ENCODE measurements at places on chromosomes 1 and 21. TPM values are rescaled to one million over a fixed set of nuclear protein-coding genes. Genes with fewer than 3 reads are reported as not detected.

DNA sequence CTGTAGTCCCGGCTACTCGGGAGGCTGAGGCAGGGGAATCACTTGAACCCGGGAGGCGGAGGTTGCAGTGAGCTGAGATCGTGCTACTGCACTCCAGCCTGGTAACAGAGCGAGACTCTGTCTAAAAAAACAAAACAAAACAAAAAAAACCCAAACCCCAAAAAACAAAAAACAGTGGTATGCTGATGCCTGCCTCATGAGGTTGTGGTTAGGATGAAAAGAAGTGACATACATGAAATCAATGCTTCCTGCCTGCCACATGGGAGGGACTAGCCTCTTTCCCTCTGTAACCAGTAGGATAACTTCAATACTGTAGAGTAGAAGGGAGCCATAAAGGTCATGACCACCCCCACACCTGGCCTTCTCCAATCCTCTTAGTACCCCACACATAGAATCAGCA is 55.2 kb downstream of the TENT5C start:
- no peak for DNase-seq

Gene PLA2G4A
- 0.39 TPM for total RNA-seq

Gene C1QTNF12
- total RNA-seq, result 4.4 TPM

- no peak for DNase-seq
Measured at GRCh38 chr1:3321559-3322449, 132.7 kb upstream of the ARHGEF16 start.

- no peak for DNase-seq
Measured at GRCh38 chr1:7000720-7001119, 215.5 kb downstream of the CAMTA1 start.

Gene NFASC
- 5.0 TPM for total RNA-seq

Gene TPRG1L
- total RNA-seq, result 24.7 TPM

DNA sequence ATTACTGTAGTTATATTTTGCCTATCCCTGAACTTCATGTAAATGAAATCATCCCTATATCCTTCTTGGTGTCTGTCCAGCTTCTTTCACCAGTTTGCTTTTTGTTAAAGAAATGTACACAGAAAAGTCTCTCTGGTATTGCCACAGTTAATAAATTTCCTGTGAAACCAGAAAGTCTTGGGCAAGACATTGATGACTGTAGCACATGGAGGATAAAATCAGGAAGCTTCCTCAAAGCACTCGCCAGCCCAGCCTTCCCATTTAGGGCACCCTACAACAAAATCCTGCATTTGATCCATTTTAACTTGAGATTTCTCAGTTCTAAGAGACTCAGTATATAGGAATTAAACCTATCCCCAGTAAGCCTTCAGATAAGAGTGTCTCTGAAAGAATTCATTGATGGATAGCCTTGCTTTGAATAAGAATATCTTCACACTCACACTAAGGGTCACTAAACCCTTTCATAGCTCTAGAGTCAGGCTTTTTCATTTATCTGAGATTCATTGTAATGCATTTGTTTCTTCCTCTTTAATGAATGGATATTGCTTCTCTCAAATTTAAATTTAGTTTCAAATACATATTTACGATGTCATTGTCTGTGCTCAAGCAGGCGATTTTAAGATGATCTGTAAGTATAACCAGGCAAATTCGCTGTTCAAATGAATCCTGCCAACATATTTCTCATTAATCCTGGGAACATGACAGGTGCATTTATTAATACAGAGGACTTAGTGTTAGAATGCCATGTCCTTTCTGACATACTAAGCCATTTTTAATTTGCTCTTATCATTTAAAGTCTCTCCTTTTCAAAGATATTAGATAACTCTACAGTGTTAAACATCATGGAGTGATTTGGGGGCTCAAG is 153.1 kb downstream of the GRIK1 start:
- no peak for DNase-seq

Gene OR2T2
- total RNA-seq, result not detected

DNA sequence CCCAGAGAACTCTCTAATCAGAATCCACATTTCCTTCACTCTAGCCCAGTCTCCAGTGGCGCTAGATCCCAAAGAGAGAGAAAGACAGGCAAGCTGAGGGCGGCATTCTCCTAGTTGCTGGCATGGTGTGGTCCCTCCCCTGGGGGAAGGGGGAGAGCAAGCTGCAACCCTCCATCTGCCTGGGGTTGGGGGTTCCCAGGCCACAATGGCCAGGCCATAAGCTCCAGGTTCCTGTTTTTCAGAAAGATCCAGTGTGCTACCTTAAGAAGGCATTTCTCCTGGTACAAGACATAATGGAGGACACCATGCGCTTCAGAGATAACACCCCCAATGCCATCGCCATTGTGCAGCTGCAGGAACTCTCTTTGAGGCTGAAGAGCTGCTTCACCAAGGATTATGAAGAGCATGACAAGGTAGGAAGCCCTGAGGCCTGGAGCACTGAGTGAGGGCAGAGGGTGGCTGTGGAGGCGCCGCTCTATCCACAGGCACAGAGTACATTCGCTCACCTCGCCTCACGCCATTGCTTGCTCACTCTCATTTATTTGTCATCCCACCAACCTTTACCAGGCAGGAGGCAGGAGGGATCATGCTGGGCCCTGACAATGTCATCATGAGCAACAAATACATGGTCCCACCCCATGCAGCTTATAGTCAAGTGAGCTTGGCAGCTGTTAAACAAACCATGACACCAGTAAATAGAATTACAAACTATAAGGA is 6.6 kb downstream of the CSF1 start:
- no peak for DNase-seq

- DNase-seq, result peak; percentile 23
Measured at GRCh38 chr1:212976586-212976985, 26.2 kb downstream of the VASH2 start.

Gene CD53
- 0.15 TPM for total RNA-seq

DNA sequence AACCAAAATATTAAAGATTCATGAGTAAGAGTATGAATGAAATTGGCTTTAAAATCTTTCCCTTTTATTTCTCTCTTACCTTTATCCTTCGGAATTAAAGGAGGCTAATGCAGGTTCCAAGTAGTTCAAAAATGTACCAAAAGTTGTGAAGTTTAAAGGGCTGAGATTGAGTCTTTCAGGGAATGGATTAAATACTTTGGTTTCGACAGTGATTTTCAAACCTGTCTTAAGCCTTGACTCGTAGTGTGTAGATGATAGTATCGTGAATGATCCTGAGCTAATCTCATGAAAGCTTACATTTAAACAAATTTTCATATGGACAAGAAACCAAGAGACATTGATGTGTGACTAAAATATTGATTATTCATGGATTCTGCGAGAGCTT is 66.9 kb downstream of the DYRK1A start:
- no peak for DNase-seq

DNA sequence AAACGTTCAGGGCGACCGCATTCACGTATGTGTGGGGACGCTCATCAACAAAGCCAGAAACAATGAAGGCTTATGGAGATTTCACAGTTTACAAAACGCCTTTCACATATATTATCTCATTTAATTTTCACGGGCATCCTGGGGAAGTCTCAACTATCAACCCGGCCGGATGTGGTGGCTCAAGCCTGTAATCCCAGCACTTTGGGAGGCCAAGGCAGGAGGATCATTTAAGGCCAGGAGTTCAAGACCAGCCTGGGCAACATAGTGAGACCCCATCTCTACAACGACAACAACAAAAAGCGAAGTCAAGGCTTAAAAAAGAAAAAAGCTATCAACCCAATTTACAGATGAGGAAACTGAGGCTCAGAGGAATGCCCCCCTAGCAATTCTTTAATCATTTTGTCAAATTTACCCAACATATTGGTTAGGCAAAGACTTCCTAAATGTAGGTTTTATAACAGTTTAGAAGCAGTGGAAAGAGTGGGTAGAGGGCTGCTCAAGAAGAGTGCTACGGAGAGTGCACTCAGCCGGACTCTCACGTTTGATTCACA is 28.3 kb downstream of the SLC66A1 start:
- no peak for DNase-seq

DNA sequence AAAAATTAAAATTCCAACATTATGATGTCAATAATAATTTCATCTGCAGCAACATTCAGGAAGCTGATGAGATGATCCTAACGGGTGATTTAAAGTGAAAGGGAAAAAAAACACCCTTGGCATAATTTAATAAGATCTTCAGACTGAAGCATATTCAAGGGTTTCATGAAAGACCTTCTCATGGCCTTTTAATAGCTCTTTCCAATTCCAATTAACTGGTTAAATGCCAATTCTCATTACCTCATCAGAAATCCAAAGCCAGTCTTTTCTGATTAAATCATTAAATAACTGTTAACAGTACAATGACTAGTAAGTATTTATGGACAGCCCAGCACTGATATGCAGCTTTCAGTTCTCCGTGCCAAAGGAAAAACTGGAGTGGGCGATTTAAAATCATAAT is 407.5 kb downstream of the SMYD3 start:
- no peak for DNase-seq

Gene GPR52
- total RNA-seq, result 0.33 TPM

GRCh38 chr1:183029591-183030000 is 6.4 kb downstream of the LAMC1 start:
- no peak for DNase-seq

DNA sequence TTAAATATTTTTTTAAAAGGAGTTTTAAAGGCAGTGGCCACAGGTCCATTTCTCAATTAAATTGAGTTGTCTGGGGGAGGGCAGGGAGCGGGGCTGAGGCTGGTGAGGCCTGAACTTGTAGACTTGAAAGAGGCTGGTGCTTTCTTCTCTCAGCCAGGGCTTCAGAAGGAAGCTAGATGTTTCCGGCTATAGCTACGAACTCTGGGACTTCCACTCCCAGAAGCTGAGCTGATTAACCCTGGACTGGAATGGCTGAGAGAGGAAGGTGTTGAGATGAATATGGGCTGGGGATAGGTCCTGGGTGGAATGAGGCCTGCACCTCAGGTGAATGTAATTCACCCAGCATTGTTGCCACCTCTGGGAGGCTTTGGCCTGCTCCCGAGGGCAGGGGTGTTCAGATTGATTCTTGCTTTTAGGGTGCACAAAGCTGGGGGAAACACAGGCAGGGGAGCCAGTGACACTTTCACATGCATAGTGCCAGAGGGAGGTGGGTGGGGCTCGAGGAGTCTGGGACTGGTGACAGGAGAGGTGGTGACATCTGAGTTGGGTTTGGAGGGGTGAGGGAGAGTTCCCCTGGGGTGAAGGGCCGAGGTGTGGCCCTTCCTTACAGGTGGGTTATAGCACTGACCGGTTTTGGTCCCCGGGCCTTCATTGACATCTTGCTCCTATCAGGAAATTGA is 18.2 kb downstream of the LDLRAP1 start:
- DNase-seq, result no peak

Gene SLC6A17
- total RNA-seq, result 0.46 TPM

Gene CELF3
- total RNA-seq, result 0.90 TPM

Gene CYYR1
- total RNA-seq, result 13.6 TPM

DNA sequence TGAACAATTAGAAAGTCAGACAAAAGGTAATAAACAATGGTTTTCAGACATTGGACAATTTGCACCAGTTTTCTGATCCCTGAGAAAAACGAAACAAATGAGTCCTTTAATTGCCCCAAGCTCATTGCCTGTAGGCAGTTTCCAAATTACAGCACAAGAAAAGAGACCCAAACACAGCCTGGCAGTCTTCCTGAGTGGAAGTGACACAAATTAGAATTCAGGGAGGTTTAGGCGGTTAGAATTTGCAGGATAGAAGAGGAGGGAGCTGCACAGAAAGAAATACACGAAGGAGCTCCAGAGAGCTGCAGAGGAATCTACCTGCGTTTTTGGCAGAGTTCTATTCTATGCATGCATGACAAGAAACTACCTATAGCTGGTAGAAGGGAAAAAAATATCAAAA is 115.7 kb downstream of the PIGK start:
- DNase-seq, result no peak

Gene CDC20
- total RNA-seq, result 251 TPM

Gene ATP1A4
- 0.20 TPM for total RNA-seq

Gene AK5
- total RNA-seq, result 2.6 TPM

Gene CD1E
- not detected for total RNA-seq

- DNase-seq, result no peak
Measured at GRCh38 chr1:225866061-225866837, 15.9 kb downstream of the TMEM63A start.

GRCh38 chr1:114559356-114559755 is 22.1 kb downstream of the BCAS2 start:
- no peak for DNase-seq

DNA sequence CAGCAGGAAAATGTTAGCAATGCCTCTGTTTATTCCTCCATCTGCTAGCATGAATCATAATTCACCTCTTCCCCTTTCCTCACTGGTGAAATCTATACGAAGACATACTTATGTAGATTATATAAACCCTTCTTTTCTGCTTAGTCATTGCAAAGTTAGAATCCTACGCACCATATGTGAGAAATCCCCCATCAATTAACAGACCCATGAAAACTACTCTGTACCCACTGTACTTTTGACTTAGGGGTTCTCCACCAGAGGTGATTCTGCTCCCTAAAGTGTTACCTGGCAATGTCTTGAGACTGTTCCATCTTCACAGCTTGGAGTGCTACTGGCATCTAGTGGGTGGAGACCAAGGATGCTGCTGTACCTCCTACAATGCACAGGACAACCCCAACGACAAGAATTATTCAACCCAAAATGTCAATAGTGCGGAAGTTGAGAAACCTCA is 49.6 kb upstream of the KCTD3 start:
- DNase-seq, result peak; percentile 46

Gene SPOCD1
- 2.7 TPM for total RNA-seq

Gene FCGR3A
- total RNA-seq, result not detected

DNA sequence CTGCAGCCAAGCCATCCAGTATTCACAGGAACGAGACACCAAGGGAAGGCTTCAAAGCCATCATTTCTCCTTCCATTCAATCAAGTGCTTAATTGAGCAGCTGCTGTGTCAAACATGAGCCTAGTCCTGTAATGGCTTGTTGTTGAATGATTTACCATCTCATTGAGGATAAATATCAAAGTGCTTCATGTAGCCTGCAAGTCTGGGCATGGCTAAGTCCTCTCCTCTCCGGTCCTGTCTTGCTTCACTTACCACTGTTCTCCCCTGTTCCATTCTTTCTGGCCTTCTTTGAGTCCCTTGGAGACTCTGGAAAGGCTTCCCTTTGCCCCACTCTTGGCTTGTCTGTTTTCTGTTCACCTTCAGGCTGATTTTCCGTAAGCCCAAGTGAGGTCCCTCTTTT is 279.8 kb downstream of the PBX1 start:
- DNase-seq, result no peak

DNA sequence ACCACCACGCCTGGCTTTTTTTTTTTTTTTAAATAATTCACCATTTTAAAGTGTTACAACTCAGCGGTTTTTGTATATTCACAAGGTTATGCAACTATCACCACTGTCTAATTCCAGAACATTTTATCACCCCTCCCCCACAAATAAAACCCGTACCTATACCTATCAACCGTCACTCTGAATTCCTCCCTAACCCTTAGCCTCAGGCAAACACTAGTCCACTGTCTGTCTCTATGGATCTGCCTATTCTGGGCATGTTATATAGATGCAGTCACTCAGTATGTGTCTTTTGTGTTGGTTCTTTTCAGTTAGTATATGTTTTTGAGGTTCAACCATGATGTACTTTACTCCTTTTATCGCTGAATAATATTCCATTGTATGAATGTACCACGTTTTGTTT is 19.3 kb upstream of the GRHL3 start:
- DNase-seq, result no peak

- no peak for DNase-seq
Measured at GRCh38 chr21:17829472-17829871, 10.3 kb upstream of the C21orf91 start.

Gene MRPS14
- 32.8 TPM for total RNA-seq

Data from H9 (cell line).